Motor neuron (in vitro differentiated cells): ENCODE measurements at places on chromosomes 16 and 17.

DNA sequence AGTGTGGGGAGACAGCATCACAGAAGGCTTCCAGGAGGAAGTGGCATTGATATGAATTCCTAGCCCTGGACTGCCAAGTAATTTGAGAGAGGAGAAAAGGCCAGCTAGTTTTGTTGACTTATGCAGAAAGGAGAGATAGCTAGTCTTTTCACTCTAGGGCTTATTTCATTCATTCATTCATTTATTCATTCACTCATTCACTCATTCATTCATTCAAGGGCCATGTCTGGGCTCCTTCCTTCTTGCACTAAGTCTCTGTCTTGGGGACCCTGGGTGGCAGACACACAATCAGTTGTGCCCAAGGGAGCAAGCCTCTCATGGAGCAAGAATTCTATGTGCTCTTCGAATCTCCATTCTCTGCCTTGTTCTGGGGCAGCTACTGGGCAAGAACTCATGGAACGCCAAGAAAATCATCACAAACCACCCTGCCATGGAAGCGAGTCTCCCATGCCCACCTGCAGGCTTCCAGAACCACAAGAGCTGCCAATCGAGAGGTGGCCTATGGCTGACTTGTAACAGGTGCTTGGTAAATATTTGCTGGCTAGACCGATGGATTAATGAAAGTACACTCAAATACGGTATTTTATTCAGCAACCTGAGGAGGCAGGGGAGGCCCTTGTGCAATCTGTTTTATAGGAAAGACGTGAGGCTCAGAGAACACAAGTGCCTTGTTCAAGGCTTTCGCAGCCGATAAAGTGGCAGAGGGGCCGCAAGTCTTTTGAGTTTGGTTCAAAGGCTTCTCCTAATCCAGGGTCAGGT, 223.6 kb downstream of the XYLT1 start:
- no peak for ATAC-seq

- no peak for ATAC-seq
Measured at GRCh38 chr17:50311112-50311460, 34.8 kb upstream of the XYLT2 start.

GRCh38 chr17:41793784-41794539, 7.5 kb upstream of the JUP start:
- no peak for ATAC-seq

GRCh38 chr16:81785138-81785924, 6.2 kb downstream of the PLCG2 start:
- no peak for ATAC-seq

GRCh38 chr17:32341141-32341856, 674 bp downstream of the C17orf75 start:
- ATAC-seq, result no peak

DNA sequence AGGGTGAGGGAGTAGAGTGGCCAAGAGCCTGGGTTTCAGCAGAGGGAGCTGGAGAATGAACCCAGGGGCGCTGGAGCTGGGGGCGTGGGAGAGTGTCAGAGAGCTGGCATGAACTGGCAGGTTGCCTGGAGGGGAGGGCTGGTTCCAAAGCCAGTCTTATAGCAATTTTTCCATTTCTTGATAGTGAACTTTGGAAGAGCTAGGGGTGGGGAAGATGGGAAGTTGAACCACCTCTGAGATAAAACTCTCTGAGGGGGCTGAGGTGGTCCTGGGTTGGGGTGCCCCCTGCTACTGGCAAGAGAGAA, 36.9 kb downstream of the ADGRG5 start:
- no peak for ATAC-seq

GRCh38 chr17:54117452-54117851, 294.7 kb downstream of the KIF2B start:
- ATAC-seq, result no peak
